Heart right ventricle (tissue), 16 donors: ENCODE measurements at places on chromosomes 4 and X.
A peak's percentile ranks its signal among the peaks of the same experiment; 100 is the strongest.

DNA sequence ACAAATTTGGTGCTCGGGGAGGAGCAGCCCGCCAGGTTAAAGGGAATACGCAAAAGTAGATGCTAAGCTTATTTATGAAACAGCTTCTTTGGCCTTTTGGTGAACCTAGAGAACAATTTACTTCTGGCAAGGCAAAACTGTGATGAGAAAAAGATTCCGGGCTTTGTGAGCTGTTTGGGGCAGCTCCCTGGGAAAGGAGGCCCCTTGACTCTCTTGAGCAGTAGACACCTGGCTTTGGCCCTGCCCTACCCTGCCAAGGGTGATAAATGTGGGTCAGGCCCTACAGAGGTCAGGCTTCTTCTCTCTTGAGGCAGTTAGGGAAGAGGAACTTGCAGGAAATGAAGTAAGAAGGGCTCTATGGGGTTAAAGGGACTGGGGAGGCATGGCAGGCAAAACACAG is 509.6 kb downstream of the MID1IP1 start:
- no peak for DNase-seq

DNA sequence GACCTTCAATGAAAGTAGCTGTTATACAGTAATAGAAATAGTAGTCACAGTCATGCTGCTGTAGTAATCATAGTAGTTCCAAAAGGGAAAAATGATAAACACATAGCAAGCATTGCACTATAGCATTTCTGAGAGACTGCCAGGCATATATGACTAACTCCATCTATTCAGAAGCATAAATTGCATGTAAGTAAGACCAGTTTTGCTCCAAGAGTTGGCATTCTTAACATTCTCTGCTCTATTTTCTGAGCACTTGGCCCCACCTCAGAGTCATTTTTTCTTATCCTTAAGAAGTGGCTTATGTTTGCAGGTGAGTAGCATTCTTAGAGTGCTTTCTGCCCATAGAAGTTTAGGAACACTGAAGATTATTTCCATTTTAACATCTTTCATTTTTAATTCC is 490.3 kb upstream of the TECRL start:
- no peak for DNase-seq

DNA sequence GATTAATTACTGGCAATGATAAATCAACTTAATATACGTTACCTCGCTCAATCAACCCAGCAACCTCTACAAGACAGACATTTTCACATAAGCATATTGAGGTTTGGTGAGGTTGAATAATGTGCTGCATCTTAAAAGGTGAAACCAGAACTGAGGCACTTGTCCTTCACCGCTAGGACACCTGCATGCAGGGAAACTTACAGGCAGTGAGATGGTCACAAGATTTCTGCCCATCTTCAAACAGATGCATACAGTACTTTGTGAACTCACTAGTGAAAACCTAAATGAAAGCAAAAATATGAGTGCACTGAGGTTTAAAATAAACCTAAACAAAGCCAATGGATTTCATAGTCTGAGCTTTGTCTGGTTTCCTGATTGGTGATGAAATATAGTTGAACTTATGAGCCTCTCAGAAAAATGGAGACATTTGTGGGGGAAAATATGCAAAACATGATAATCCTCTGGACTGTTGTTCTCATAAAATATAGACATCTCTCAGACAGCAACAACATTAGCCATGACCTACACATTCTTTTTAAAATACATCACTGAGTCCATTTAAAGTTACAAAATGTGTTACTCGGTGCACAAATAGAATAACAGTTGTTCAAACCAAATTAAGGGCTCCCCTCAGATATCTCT is 20.9 kb upstream of the PRSS12 start:
- no peak for DNase-seq

DNA sequence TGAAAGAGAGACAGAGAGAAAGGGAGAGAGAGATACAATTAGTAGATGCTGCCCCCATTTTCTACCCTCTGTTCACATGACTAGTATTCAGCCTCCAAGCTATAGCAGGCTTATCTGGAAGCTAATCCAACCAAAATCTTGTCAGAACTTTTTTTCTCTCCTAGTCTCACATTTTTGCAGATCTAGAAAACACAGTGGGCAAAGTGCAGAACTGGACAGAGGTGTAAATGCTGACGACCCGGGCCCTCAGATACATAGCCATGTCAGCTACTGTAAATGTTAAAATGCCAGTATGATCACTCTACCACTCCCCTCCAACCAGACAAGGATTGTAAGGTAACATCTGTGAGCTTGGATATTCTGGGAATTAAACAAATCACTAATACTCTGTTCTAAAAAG is 34.3 kb downstream of the GPC3 start:
- DNase-seq, result no peak

- no peak for DNase-seq
Measured at GRCh38 chr4:170111085-170111484, 21.3 kb upstream of the AADAT start.

- DNase-seq, result no peak
Measured at GRCh38 chr4:42733380-42733779, 76.5 kb upstream of the ATP8A1 start.

GRCh38 chr4:173801876-173802661 is 272.0 kb upstream of the HAND2 start:
- DNase-seq, result no peak

GRCh38 chr4:48620093-48620492 is 130.0 kb downstream of the ZAR1 start:
- no peak for DNase-seq

- no peak for DNase-seq
Measured at GRCh38 chr4:133623847-133624246, 474.8 kb downstream of the PCDH10 start.

GRCh38 chrX:47384502-47384901 is 14.1 kb downstream of the ZNF157 start:
- DNase-seq, result peak; percentile 10

GRCh38 chrX:11050013-11050412 is 61.1 kb upstream of the HCCS start:
- DNase-seq, result no peak

GRCh38 chr4:53786632-53787031 is 195.3 kb upstream of the LNX1 start:
- no peak for DNase-seq

GRCh38 chrX:84046403-84046984 is 141.5 kb downstream of the RPS6KA6 start:
- no peak for DNase-seq

GRCh38 chrX:39601231-39602177 is 496.3 kb downstream of the BCOR start:
- no peak for DNase-seq

DNA sequence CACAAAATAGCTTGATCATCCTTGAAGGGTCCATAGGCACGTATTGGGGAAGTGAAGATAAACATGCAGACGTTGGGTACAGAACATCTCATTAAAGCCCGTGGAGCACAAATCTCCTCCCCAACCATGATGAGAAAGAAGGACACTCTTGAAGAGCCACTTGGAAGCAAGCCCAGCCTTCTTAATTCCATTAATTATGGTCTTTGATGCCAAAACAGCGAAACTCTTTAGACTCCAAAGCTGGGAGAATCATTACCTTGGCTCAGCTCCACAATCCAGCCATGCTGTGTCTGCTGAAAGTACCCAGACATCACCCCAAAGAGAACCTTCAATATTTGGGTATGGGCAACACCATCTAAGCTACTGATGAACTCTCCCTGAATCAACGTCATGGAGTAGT is 169.0 kb upstream of the MBNL3 start:
- no peak for DNase-seq

- no peak for DNase-seq
Measured at GRCh38 chr4:142352712-142353111, 493.4 kb downstream of the INPP4B start.

GRCh38 chr4:117740736-117741135 is 293.6 kb upstream of the NDST3 start:
- no peak for DNase-seq

DNA sequence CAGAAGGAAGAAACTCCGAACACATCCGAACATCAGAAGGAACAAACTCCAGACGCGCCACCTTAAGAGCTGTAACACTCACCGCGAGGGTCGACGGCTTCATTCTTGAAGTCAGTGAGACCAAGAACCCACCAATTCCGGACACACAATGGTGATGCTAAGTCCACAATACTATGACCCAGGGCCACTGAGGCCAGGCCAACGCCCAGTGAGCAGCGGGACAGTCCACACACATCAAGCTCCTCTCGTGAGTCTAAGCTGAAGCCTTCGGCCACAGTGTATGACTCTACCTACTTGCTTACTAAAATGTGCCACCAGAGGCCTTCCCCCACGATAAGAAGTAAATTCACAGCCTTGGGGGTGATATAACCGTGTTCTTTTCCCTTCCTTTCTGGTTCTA is 10.2 kb upstream of the CDKN2AIP start:
- no peak for DNase-seq

DNA sequence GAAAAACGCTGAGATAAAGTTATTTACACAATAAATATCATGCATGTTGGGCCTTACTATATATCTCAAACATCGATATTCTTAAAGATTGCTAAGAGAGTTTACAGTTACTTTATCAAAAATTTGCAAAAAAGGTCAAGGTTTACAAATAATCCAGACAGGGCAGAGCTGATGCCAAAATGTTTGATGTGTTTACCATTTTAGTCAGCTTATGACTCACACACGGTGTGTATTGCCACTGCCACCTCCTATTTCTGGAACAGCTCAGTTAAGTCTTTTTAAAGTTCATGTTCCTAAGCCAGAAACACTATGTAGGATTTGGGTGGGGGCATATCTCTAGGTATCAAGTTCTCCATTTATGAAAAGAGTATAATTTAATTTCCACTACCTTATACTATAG is 580.6 kb downstream of the INPP4B start:
- peak; percentile 36 for DNase-seq

DNA sequence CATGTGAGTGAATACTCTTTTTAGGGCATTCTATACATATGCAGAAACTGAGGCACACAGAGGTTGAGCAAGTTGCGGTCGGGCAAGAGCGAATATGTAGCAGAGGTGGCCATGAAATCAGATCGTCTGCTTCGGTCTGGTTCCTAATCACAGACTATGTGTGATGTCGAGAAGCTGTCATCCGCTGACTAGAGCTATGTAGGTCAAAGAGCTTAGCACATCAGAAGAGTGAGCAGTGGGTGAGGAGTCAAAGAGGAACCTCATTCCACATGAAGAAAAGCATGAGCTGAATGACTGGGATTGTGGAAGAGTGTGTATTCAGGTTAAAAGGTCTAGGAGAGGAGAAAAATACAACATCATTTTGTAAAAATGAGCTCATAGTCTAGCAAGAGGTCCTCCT is 19.0 kb downstream of the GAB3 start:
- DNase-seq, result no peak

GRCh38 chrX:111444881-111445280 is 32.9 kb upstream of the DCX start:
- DNase-seq, result no peak

GRCh38 chr4:159075531-159075932 is 27.3 kb upstream of the RAPGEF2 start:
- no peak for DNase-seq

GRCh38 chr4:149135062-149135461 is 680.6 kb downstream of the IQCM start:
- no peak for DNase-seq

GRCh38 chr4:56197387-56197786 is 189.9 kb downstream of the AASDH start:
- no peak for DNase-seq
